Cortex of kidney (tissue), 1 donor: ENCODE measurements at places on chromosomes 13 and 19.

DNA sequence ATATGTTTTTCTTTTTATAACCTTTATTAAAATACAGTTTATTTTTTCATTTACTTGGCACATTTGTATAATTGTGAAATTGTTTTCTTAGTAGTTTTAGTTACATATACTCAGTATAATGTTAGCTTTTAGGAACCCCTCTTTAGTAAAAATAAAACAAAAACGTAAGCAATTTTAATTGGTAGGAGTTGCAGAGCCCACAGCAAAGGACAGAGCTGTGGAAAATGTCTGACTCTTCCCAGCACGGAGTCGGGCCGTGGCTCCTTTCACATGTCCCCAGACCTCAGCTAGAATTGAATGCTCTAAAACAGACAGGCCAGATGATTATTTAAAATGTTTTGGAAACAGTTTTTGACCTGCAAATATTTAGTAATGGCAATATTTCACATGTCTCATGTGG lies 27.9 kb upstream of the CEACAM21 start:
- no peak for DNase-seq

- no peak for DNase-seq
Measured at GRCh38 chr13:48299591-48299990, 4.0 kb upstream of the RB1 start.

DNA sequence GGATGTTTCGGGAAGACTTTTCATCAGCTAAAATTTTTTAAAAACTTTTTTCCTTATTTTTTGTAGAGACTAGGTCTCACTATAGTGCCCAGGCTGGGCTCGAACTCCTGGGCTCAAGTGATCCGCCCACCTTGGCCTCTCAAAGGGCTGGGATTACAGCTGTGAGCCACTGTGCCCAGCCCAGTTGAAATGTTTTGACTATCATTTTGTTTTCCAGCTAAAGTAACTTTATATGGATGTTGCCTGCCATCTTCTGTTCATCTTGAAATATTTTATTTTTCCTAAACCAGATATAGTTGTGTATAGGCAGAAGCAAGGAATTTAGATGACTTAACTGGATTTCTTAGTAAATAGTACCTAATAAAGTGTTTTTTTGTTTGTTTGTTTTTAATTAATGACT lies 7.0 kb downstream of the CAB39L start:
- no peak for DNase-seq

GRCh38 chr19:50952910-50953309 lies at the start of gene KLK5:
Gene KLK5, minus strand, starts transcription at chr19:50953038. Its CDS starts 381 bp downstream, at chr19:50952657.
- no peak for DNase-seq

DNA sequence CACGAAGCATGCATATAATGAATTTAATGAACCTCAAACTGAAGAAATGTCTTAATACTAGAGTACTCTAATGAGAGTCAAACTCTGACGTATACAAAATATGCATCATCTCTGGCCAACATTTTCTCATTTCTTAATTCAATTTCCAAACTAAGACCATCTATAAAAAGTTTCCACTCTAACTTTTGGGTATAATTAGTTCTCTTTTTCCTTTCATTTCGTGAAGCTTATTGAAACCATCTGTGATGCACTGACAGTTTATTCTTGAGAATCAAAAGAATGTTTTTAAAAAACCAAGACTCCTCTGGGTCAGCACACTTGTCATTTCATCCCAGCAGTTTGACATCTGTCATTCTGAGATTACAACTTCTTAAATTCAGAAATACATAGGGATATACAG lies 90.0 kb downstream of the CAB39L start:
- DNase-seq, result no peak

DNA sequence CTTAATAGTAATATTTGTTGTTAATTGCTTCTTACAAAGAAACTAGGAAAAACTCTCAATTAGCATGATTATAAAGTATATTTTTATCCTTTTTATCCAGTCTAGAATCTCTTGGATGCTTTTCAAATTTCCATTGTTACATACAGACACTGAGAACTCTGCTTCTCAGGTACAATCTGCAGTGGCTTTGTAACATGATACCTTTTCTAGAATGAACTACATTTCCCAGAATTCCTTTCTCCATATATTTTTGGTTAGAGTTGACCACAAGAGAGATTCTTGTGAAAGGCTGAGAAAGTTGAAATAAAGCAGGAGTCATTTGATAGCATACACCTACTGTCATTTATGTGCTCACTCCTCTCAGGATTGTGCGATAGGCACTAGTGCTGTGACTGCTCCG lies 148.6 kb downstream of the SLITRK6 start:
- DNase-seq, result no peak
